Cerebellar cortex (tissue), 1 donor: ENCODE measurements at places on chromosomes 16 and 17.

DNA sequence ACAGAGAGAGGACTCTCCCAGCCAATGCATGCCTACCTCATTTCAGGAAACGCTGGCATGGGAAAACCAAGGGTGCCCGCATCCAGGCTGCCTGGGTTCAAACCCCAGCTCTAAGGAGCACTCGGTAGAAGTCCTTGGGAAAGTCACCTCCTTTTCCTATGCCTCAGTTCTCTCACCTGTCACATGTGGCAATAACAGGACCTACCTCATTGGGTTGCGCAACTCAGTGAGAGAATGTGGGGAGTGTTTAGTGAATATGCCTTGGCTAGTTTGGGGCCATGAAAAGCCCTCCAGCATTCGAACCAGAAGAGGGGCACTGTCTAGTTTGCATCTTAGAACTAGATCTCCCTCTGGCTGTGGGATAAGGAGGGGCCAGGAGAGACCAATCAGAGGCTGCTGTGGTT, 9.0 kb upstream of the NXPH3 start:
- peak; percentile 55 for DNase-seq

DNA sequence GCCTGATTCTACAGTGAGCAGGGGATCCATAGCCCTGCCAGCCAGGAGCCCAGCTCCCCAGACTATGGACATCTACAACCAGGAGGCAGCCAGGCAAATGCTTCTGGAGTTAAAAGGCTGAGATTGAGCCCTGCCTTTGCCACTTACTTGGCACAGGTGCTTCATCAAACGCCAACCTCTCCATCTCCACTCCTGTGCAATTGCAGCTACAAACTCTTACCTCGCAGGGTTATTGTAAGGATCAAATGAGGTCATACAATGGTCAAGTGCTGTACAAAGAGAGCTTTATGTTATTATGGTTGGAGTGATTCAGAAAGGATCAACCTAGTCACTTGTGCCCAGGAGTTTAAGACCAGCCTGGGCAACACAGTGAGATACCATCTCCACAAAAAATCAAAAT, 9.8 kb upstream of the MYO18A start:
- no peak for DNase-seq

- no peak for DNase-seq
These were observed 1.6 kb upstream of the ATP6V0C start for GRCh38 chr16:2511996-2512734.

DNA sequence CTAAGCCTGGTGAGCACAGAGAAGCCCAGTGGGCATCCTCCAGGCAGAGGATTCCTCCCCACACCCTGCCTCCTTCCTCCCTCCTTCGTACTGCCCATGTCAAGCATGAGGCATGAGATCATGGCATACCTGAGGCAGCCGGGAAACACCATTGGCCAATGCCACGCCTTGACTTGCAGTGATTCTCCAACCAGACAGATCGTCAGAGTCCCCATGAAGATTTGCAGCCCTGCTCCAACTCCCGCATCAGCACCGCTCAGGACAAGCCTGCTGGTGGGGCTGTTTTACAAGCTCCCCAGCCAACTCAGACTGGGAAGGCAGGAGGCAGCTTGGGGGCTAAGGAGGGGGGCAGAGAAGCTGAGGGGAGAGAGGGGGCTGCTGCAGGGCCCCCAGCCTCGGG, 2.9 kb upstream of the KRT16 start:
- DNase-seq = no peak

DNA sequence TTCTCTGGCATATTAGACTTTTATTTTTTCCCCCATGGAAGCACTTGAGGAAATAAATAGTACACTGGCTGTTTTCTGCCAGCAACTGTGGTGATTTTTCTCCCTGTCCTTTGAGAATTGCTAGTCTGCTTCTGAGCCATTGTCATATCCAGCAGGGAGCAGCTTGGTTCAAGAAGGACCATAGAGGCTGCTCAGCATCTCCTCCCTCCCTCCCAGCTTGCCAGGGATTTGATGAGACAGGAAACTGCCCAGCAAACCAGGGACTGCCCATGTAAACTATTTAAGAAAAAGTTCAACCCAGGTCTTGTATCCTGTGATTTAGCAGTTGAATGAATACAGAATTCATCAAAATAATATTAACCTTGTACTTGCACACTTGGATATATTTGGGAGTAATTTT, 39.5 kb downstream of the CYB5B start:
- no peak for DNase-seq

GRCh38 chr17:34024386-34024785, 230.7 kb upstream of the CCL2 start:
- no peak for DNase-seq

DNA sequence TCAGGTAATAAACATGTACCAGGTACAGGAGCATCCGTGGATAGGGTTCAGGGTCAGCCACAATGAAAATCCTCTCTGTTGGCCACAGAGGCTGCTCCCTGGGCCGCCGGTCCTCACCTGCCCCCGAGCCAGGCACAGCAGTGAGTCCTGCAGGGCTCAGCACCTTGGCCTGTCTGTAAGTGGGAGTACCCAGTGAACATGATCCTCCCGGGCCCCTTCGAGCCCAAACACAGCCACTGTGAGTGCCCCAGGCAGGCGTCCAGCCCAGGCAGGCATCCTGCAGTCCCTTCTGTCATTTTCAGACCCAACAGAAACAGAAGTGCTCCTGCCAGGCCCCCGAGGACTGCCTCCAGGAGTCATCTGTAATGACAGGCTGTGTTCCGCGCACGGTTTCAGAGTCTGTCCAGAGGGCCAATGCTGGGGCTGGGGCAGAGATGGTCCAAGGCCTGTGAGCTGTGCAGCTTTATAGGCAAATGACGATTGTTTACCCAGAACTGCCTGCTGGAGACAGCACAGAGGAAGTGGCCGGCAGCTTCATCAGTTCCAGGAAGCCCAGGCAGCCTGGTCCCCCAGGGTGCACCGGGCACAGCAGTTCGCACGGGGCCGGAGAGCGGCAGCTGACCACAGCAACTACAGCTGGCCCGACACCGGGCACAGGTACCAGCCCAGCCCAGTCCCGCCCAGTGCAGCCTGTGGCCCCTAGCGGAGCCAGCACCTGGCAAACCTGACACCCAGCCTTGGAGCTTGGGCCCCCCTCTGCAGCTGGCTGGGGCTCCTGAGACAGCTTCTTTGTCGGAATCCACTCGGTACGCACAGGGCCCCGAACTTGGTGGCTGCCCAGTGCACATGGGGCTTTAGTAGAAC, 13.2 kb downstream of the SLC7A5 start:
- peak; percentile 71 for DNase-seq

DNA sequence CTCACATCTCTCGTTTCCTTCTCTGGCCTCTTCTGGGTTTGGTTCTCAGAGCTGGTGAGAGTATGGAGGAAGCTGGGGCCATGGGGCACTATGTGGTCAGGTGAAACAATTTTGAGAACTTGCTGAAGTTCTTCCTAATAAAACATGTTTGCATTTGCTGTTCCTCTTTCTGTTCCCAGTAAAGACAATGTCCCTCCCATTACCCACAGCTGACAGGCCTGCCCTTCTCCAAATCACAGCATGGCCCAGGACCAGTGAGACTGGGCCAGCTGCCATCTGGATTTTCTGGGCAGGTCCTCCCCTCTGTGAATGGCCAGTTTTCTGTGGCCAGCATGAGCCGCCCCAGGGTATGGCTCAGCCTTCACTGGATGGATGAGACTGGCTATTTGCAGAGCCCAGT, at the start of gene CD300H:
TSS of gene CD300H (minus strand) at position 113 of the 400 bp plus-strand sequence.
- DNase-seq = peak; percentile 86
